ENCODE measurements at places on chromosomes 13 and 19.

DNA sequence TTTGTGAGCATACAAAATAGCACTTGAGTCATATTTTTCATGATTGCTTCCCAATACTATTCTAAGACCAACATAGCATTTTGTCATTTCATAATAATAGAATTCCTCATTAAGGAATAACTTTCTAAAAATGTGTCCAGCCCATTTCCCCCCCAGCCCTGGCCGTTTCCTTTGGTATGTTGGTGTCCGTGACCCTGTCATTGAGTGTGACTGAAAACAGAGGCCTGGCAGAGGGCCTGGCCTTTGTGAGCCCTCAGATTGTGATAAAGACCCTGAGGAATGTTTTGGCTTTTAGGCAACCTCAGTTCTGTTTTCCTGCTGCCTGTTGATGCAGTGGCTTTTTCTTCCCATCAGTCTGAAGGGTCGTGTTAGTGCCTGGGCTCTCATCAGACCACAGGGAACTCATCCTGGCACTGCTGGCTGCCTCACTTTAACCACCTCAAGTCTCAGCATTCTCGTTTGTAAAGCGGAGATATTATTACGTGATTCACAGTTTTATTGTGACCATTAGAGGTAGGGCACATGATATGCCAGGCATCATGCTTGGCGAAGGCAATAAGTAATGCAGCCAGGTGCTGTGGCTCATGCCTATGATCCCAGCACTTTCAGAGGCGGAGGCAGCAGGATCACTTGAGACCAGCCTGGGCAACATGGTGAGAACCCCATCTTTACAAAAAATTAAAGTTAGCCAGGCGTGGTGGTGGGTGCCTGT is 13.8 kb downstream of the SPINT2 start:
- no peak for DNase-seq

GRCh38 chr13:111577208-111577828 is 256.9 kb downstream of the TEX29 start:
- no peak for DNase-seq

DNA sequence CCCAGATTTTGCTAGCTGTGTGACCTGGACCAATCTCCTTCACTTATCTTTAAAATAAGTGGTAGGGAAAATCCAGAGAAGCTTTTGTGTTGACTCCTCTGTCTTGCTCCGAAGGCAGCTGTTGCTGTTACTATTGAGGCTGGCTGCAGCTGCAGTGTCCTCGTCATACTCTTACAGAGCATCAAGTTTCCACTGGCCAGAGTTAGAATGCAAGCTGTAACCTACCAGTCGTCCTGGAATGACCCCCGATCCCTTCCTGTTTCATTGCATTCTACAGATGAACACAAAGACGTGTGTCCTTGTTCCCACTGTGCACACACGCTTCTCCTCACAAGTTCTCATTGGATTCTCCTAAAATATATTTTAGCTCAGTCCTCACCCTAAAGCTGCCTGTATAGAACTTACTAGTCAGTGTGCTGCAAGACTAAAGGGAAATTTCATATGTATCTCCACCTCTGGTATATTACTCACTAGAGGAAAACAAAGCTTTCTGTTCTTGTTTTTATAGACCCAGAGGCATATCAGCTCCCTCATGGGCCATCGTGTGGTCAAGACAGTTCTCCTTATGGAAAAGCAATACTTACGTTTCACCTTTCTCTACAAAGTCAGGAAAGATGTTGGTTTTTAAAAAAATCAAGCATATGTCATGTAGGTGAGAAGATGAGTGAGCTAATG is 589.8 kb downstream of the LMO7 start:
- no peak for DNase-seq

DNA sequence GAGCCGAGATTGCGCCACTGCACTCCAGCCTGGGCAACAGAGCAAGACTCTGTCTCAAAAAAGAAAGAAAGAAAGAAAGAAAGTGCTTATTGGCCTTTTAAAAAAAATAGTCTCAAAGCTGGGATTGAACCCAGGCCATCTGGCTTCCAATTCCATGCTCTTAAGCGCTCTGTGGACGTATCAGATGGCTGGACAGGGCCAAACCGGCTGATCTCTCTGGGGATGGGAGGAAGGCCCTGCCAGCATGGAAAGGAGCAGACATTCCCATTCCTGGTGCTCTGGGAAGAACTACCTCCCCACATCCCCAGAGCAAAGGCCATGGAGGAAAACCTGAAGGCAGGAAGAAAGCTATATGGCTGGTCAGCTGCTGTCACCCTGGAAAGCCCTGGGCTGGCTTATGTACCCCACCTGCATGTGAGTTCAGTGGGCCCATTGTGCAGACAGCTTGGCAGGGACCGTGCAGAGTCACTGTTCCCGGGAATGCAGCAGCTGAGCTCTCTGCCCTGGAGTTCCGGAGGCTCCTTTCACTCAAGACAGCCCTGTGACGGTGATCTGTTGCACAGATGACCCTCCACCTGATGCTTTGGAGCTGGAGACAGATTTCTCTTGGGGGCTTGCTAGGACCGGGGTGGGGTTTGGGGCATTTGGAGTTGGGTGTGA is 84.3 kb downstream of the SIPA1L3 start:
- no peak for DNase-seq

DNA sequence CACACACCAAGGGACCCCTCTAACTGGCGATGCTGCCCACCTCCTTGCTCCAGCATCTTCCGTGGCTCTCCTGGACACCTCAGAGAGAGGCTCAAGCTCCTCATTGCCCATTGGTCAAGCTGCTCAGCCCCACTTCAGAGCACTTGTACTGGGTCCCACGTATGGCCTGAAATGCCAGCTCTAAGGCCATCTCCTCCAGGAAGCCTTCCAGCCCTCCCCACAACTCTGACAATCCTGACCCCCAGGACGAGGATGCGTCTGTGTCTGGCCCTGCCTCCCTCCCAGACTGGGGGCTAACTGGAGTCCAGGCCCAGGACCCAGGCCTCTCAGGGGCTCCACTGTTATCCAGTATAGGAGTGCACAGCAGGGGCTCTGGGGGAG is 7.9 kb upstream of the HOMER3 start:
- no peak for DNase-seq

All from neural crest cell (in vitro differentiated cells).